ENCODE measurements at places on chromosomes 4 and X.

- H3K36me3 ChIP-seq: no peaks in the 10 kb centered on the region
- H3K4me3 ChIP-seq: no peak overlapping the region
- DNase-seq: no peak
- no peak overlapping the region for H3K27ac ChIP-seq
- H3K27me3 ChIP-seq: no peaks in the 10 kb centered on the region
- no peaks in the 10 kb centered on the region for H3K4me1 ChIP-seq
Observed at GRCh38 chr4:146567396-146567795, 45.7 kb upstream of the SLC10A7 start.

DNA sequence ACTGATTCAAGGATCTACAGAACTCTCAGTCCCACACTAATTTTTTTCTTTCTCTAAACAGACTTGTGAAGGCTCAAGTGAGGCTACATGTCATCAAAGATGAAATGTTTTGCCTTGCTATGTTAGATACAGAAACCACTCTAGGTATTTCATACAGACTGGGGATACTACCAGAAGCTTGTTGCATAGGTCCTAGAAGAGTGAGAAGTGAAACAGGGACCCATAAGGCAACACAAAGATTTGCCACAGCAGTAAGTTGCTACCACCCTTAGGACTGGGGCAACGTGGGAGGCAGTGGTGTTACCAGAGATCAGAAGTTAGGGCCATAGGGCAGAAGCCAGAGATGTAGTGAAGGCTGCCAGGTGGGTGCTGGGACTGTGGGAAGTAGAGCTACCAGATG is 50.7 kb upstream of the MID1IP1 start:
- H3K4me1 ChIP-seq: no peaks in the 10 kb centered on the region
- DNase-seq: no peak
- no peaks in the 10 kb centered on the region for H3K27me3 ChIP-seq
- H3K36me3 ChIP-seq: no peaks in the 10 kb centered on the region

DNA sequence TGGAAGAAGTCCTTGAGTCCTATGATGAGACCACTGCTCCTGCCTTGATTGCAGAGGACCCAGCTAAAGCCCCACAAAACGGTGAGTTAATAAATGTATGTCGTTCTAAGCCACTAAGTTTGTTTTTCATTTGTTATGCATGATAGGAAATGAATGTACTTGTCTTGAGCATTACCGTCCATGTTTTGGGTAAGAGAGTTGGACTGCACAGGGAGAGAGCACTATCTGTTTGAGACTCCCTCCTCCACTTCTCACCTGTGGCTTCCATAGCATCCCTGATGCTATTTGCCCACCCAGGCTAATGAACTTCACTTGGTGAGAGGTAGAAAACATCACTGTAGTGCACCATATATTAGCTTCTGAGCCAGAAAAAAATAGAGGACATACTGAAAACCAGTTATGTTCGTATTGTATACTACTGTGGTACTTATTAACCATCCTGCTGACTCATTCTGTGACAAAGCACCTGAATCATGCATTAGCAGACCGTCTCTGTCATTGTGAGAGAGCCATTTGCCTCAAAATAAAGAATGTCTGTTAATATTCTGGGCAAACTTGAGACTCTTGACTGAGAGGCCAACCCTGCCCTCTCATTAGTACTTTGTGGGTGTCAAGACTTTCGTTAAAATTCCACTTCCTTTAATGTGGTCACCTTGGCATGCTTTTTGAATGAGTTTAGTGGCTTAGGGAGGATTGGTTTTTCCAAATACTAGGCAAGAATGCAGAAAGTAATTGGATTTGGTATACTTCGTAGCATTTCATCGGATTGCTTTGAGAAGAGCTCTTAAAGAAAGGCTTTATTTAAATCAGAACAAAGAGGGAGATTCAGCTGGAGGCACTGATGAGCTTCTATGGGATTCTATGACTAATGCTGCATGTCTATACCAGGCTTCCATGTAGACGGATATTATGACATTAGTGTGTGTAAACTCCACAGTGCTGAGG is 99.3 kb upstream of the GRPR start:
- no peak overlapping the region for H3K4me3 ChIP-seq
- peak overlapping the region; percentile 24 for H3K27ac ChIP-seq
- no peaks in the 10 kb centered on the region for H3K36me3 ChIP-seq
- 0 out of 2 replicates have a peak, but pooled peaks cover 2% of the 10 kb centered on the region for H3K27me3 ChIP-seq
- peak; percentile 77 for DNase-seq

DNA sequence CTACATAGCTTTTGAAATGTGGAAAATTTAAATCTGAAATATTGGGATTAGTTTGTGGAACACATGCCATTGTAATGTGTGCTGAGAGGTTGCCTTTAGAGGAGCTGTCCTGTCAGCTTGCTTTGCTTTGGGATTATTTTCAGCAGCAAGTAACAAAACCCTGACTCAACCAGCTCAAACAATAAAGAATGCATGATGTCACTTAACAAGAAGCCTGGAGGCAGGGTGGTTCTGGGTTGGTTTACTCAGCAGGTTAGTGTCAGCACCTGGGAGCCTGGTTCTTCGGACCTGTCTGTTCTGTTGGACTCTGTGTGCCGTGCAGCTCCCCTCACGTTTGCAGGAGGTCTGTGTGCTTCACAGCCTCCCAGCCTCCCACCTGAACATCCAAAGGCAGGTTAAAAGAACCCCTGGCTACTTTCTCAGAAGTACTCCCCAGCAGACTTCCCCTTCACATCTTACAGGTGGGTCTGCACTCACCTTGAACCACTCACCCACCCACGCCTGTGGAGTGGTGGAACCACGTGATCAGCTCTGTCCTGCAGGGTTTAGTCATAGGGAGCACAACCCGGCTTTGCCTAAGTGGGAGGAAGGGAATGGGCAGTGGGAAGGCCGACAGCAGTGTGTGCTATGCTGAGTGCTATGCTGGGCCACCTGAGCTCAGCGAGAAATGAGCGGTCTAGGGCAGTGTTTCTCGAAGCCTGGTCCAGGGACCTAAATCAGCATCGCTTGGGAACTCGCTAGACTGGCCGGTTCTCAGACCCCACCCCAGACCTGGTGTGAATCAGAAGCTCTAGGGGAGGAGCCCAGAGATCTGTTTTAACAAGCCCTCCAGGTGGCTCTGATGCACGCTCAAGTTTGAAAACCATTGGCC is 20.4 kb downstream of the TMEM131L start:
- H3K4me1 ChIP-seq: peaks cover 44% of the 10 kb centered on the region
- peak overlapping the region; percentile 81 for H3K27ac ChIP-seq
- peak overlapping the region; percentile 85 for H3K4me3 ChIP-seq
- no peaks in the 10 kb centered on the region for H3K27me3 ChIP-seq
- no peak for DNase-seq

- H3K4me1 ChIP-seq: peaks cover 11% of the 10 kb centered on the region
- no peak overlapping the region for H3K27ac ChIP-seq
- H3K4me3 ChIP-seq: no peak overlapping the region
Observed at GRCh38 chrX:40746521-40746920, 11.2 kb upstream of the MED14 start.

DNA sequence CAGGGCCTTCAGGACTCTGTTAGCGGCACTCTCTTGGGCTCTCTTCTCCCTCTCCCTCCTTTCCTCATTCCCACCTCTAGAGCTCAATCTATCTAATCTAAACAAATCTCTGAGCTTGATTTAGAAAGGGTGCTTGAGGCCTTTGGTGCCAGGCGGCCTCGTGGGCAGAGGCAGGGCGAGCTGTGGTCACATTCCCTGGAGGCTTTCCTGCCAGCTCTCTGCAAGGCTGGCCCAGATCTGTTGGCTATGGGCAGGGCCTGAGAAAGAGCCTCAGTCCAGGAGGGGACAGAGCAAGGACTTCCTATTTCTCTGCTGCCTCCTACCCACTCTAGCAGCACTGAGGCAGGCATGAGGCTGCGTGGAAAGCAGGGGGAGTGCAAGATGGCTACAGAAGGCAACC is 38.6 kb downstream of the PJA1 start:
- no peak overlapping the region for H3K27ac ChIP-seq
- no peak overlapping the region for H3K4me3 ChIP-seq
- H3K36me3 ChIP-seq: no peaks in the 10 kb centered on the region
- H3K27me3 ChIP-seq: no peaks in the 10 kb centered on the region
- H3K4me1 ChIP-seq: no peaks in the 10 kb centered on the region

DNA sequence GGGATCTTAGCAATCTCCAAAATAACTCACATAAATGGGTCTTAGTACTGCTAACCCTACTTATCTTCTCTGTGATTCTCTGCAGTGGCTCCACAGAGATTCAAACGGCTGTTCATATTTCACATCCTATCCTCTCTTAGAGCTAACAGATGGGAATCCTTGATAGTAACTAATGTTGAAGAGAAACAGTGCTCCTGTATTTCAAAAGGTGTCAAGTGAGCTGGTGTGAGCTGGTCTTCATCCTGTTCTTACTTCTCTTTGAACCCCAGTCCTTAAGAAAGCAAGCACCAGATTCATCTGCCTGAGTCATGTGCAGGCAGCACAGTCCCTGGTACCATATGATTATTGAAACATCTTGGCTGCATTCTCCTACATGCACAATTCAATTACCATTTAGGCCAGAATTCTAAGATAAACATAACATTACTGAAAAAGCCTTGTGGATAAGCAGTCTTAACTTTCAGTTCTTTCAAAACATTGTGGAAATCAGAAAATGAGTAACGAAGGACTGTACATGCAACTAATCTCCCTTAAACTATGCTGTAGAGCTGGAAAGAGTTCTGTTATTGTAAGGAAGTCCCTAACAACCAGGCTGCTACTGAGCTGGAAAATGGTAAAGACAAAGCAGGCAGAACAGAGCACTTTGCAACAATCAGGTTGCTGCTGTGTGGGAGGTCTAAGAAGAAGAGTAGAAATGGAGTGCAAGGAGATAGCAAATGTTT is 153.1 kb downstream of the NPNT start:
- no peak overlapping the region for H3K27ac ChIP-seq
- H3K36me3 ChIP-seq: no peaks in the 10 kb centered on the region
- DNase-seq: no peak

- H3K27me3 ChIP-seq: no peaks in the 10 kb centered on the region
- H3K4me3 ChIP-seq: no peak overlapping the region
- H3K4me1 ChIP-seq: no peaks in the 10 kb centered on the region
- H3K27ac ChIP-seq: no peak overlapping the region
- no peaks in the 10 kb centered on the region for H3K36me3 ChIP-seq
Observed at GRCh38 chr4:139599594-139600374, 43.8 kb upstream of the SETD7 start.

DNA sequence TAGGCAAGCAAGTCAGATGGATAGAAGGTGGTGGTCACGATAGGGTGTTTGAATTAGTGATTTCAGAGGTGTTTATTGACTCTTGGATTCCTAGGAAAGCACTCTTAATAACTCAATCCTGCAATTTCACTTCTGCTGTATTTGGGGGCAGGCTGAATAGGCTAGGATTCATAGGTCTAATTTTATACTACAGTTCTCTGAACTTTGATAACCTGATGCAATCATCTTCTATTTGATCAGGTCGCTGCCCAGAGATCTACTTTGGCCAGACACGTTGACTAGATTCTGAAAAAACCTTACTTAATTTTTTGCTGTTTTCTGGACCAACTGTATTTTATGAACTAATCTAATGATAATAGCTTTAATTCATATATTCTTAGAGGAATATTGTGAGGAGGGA is 26.4 kb downstream of the XK start:
- DNase-seq: no peak
- H3K27ac ChIP-seq: no peak overlapping the region
- no peaks in the 10 kb centered on the region for H3K4me1 ChIP-seq
- no peaks in the 10 kb centered on the region for H3K27me3 ChIP-seq
- H3K4me3 ChIP-seq: no peak overlapping the region
- no peaks in the 10 kb centered on the region for H3K36me3 ChIP-seq

- H3K4me3 ChIP-seq: no peak overlapping the region
- no peaks in the 10 kb centered on the region for H3K36me3 ChIP-seq
- no peaks in the 10 kb centered on the region for H3K27me3 ChIP-seq
- no peak for DNase-seq
- no peaks in the 10 kb centered on the region for H3K4me1 ChIP-seq
- no peak overlapping the region for H3K27ac ChIP-seq
Observed at GRCh38 chr4:186876961-186877626, 153.4 kb upstream of the FAT1 start.

DNA sequence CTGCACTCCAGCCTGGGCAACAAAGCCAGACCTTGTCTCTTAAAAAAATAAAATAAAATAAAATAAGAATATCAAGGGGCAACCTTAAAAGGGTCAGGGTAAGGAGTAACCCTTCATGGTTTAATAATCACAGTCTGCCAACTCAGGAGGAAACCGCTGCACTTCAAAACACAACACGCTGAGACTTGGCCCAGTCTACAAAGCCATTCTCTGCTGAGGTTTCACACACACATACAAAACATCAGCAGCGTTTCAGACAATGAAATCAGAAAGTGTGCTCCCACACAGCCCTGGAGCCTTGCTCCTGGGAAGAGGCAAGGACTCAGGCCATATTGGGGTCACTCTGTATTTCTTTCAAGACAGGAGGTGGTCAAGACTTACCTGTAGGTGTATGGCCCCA is 18.3 kb downstream of the SCARB2 start:
- H3K27me3 ChIP-seq: no peaks in the 10 kb centered on the region
- peaks cover 45% of the 10 kb centered on the region for H3K4me1 ChIP-seq
- H3K4me3 ChIP-seq: peak overlapping the region; percentile 23
- peaks cover 3% of the 10 kb centered on the region for H3K36me3 ChIP-seq
- peak overlapping the region; percentile 34 for H3K27ac ChIP-seq

- no peak overlapping the region for H3K4me3 ChIP-seq
- no peaks in the 10 kb centered on the region for H3K27me3 ChIP-seq
- H3K4me1 ChIP-seq: no peaks in the 10 kb centered on the region
- H3K36me3 ChIP-seq: no peaks in the 10 kb centered on the region
- no peak overlapping the region for H3K27ac ChIP-seq
- DNase-seq: no peak
Observed at GRCh38 chrX:45505214-45505613, 304.5 kb upstream of the DIPK2B start.

GRCh38 chr4:82677327-82677726 is 115.5 kb upstream of the TMEM150C start:
- no peaks in the 10 kb centered on the region for H3K36me3 ChIP-seq
- no peaks in the 10 kb centered on the region for H3K4me1 ChIP-seq
- DNase-seq: no peak
- no peak overlapping the region for H3K4me3 ChIP-seq
- H3K27me3 ChIP-seq: no peaks in the 10 kb centered on the region

GRCh38 chrX:13482746-13483541 is 86.5 kb upstream of the EGFL6 start:
- H3K4me1 ChIP-seq: peaks cover 14% of the 10 kb centered on the region
- no peak overlapping the region for H3K27ac ChIP-seq
- DNase-seq: no peak
- no peaks in the 10 kb centered on the region for H3K36me3 ChIP-seq

DNA sequence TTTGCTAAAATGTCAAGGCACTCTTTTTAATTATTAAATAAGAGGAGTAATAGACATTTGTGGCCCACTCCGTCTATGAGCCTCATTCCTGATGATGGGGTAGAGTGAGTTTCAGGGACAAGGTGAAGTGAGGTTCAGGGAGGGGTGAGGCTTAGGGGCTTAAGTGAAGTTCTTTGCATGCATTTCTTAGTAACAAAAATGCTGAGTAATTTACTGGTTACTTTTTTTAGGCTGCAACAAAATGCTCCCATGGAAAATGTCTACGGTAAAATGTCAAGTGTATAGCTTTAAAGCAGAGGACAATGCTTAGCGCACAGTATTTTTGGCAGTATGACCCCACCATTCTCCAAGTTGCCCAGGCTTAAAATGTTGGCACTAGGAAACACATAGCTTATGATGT is 2.0 kb upstream of the USO1 start:
- H3K4me1 ChIP-seq: peaks cover 8% of the 10 kb centered on the region
- no peaks in the 10 kb centered on the region for H3K36me3 ChIP-seq
- no peak overlapping the region for H3K27ac ChIP-seq

- H3K27ac ChIP-seq: no peak overlapping the region
- no peaks in the 10 kb centered on the region for H3K36me3 ChIP-seq
- H3K27me3 ChIP-seq: no peaks in the 10 kb centered on the region
- no peaks in the 10 kb centered on the region for H3K4me1 ChIP-seq
Observed at GRCh38 chr4:53151489-53151788, 214.4 kb downstream of the SCFD2 start.
